Ovary (tissue), 10 donors: ENCODE measurements at places on chromosomes 4 and X. TPM values are rescaled to one million over a fixed set of nuclear protein-coding genes. Genes with fewer than 3 reads are reported as not detected.

The CT45A5 gene
- total RNA-seq, result not detected

DNA sequence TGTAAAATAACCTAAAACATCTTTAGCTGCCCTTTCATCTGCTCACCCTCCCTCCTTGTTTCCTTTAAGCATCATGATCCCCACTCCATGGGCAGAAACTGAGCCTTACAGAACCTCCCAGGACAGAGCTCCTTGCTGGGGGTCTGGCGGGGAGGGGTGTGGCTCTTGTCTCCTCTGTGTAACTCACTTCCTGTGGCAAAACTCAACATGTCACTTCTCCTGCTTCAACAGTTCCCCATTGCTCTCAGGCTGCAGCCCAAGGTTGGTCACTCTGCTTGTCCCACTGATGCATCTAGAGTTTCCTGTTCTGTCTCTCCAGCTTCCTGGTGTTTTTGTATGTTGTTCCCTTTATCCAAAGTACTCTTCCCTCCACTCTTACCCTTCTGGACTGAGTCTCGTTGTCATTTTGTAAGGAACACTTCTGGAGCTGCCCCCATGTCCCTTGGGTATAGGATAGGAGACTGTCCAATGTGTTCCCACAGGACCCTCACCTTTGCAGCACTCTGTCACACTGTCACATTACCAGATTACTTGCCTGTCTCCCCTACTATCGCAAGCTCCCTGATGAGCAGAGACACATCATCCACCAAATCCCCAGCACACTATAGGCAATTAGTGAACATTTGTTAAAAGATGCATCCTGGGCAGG, 19.6 kb downstream of the TMEM31 start:
- DNase-seq, result no peak
- H3K4me3 ChIP-seq, result no peak overlapping the region
- H3K4me1 ChIP-seq, result no peaks in the 10 kb centered on the region
- no peaks in the 10 kb centered on the region for H3K27me3 ChIP-seq
- H3K36me3 ChIP-seq, result no peaks in the 10 kb centered on the region

GRCh38 chr4:102404431-102404969, 59.2 kb upstream of the SLC39A8 start:
- no peak overlapping the region for H3K27ac ChIP-seq
- H3K27me3 ChIP-seq, result no peaks in the 10 kb centered on the region
- H3K4me3 ChIP-seq, result no peak overlapping the region
- H3K4me1 ChIP-seq, result no peaks in the 10 kb centered on the region
- H3K36me3 ChIP-seq, result peaks cover 2% of the 10 kb centered on the region

- no peak overlapping the region for H3K27ac ChIP-seq
- no peaks in the 10 kb centered on the region for H3K4me1 ChIP-seq
- no peaks in the 10 kb centered on the region for H3K27me3 ChIP-seq
- H3K36me3 ChIP-seq, result no peaks in the 10 kb centered on the region
These were observed 442.5 kb upstream of the LCORL start for GRCh38 chr4:18463987-18464559.

DNA sequence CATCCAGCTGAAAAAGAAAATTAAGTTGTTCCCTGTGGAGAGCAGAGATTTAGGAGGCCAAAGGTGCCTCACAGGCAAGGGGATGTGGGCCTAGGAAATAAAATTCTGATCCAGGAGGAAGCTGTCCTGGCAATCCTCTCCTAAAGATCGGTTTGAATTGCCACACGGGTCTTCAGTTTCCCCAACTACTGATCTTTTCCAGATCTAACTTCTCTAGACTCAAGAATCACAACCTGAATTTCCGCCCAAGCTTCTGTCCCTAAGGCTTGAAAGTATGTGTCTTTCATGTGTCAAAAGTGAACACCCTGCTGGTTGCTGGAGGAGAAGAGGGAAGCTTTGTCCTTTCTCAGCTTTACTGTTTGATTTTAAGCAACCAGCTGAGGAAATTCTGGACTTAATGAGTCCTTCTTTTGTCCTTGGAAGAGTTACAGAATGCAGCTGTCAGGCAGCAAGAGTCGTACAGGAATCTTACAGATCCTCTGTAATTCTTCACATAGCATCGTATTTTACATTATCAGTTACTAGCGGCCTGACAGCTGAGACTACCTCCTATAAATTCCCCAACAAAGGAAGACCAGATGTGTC, 93.8 kb downstream of the INPP4B start:
- H3K27ac ChIP-seq, result no peak overlapping the region
- H3K4me3 ChIP-seq, result no peak overlapping the region
- peaks cover 3% of the 10 kb centered on the region for H3K4me1 ChIP-seq
- H3K36me3 ChIP-seq, result no peaks in the 10 kb centered on the region

GRCh38 chr4:139736274-139736660, 70.6 kb downstream of the MGST2 start:
- no peaks in the 10 kb centered on the region for H3K27me3 ChIP-seq
- no peaks in the 10 kb centered on the region for H3K36me3 ChIP-seq
- no peak for DNase-seq
- peaks cover 17% of the 10 kb centered on the region for H3K4me1 ChIP-seq
- no peak overlapping the region for H3K4me3 ChIP-seq
